ENCODE measurements at places on chromosomes 2 and 18. TPM values are rescaled to one million over a fixed set of nuclear protein-coding genes. Genes with fewer than 3 reads are reported as not detected.

GRCh38 chr2:233707940-233708644, 4.6 kb upstream of the UGT1A5 start:
- peaks cover 3% of the 10 kb centered on the region for H3K36me3 ChIP-seq
- H3K27ac ChIP-seq = no peak overlapping the region
- peaks cover 15% of the 10 kb centered on the region for H3K27me3 ChIP-seq
- no peak overlapping the region for H3K4me3 ChIP-seq

DNA sequence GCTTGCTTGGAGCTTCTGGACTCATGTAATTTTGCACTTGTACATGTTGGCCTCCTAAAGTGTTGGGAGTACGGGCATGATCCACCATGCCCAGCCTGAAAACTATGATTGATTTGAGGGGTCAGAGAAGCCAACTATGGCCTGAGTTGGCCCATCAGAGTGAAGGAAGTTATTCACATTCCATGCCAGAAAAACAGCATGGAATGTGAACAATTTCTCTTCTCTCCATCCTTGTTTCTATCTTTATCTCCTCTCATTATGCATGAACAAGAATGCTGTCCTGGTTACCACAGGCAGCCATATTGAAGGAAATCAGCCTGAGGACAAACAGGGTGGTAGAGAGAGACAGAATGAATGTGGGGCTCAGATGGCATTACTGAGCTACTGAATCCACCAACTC, 3.5 kb upstream of the CD226 start:
- DNase-seq = no peak
- H3K4me3 ChIP-seq = no peak overlapping the region
- no peaks in the 10 kb centered on the region for H3K4me1 ChIP-seq
- peaks cover 4% of the 10 kb centered on the region for H3K36me3 ChIP-seq
- H3K27ac ChIP-seq = no peak overlapping the region

GRCh38 chr2:8650256-8650655, 31.6 kb upstream of the ID2 start:
- no peaks in the 10 kb centered on the region for H3K36me3 ChIP-seq
- no peak overlapping the region for H3K27ac ChIP-seq
- H3K4me1 ChIP-seq = peaks cover 7% of the 10 kb centered on the region
- H3K4me3 ChIP-seq = no peak overlapping the region
- no peak for DNase-seq
- H3K27me3 ChIP-seq = peaks cover 2% of the 10 kb centered on the region

The MBD2 gene
- polyA plus RNA-seq = 7.8 TPM

The PLA2R1 gene
- polyA plus RNA-seq = not detected

Measured in immature natural killer cell (primary cell).